ENCODE measurements at places on chromosomes 13 and 19. TPM values are rescaled to one million over a fixed set of nuclear protein-coding genes. Genes with fewer than 3 reads are reported as not detected.

C3 gene
- total RNA-seq: 35.4 TPM

SPACA4 gene
- not detected for total RNA-seq

SLC10A2 gene
- not detected for total RNA-seq

ZNF738 gene
- 51.3 TPM for total RNA-seq

CRLF1 gene
- 2.8 TPM for total RNA-seq

MYO16 gene
- total RNA-seq: 156 TPM

ZNF726 gene
- total RNA-seq: 17.2 TPM

SIGLEC12 gene
- not detected for total RNA-seq

ZNF582 gene
- total RNA-seq: 8.8 TPM

ERICH6B gene
- not detected for total RNA-seq

LHB gene
- not detected for total RNA-seq

SHC2 gene
- total RNA-seq: 18.2 TPM

CASP14 gene
- not detected for total RNA-seq

SSC5D gene
- total RNA-seq: 0.63 TPM

ECSIT gene
- total RNA-seq: 31.9 TPM

ZNF91 gene
- total RNA-seq: 732 TPM

ZNF763 gene
- 9.1 TPM for total RNA-seq

ZNF565 gene
- total RNA-seq: 30.0 TPM

GIPC3 gene
- under 0.01 TPM for total RNA-seq

CCDC70 gene
- total RNA-seq: not detected

All from parietal lobe (tissue), 2 donors.